ENCODE measurements at places on chromosomes 1 and 21.
A peak's percentile ranks its signal among the peaks of the same experiment; 100 is the strongest.

DNA sequence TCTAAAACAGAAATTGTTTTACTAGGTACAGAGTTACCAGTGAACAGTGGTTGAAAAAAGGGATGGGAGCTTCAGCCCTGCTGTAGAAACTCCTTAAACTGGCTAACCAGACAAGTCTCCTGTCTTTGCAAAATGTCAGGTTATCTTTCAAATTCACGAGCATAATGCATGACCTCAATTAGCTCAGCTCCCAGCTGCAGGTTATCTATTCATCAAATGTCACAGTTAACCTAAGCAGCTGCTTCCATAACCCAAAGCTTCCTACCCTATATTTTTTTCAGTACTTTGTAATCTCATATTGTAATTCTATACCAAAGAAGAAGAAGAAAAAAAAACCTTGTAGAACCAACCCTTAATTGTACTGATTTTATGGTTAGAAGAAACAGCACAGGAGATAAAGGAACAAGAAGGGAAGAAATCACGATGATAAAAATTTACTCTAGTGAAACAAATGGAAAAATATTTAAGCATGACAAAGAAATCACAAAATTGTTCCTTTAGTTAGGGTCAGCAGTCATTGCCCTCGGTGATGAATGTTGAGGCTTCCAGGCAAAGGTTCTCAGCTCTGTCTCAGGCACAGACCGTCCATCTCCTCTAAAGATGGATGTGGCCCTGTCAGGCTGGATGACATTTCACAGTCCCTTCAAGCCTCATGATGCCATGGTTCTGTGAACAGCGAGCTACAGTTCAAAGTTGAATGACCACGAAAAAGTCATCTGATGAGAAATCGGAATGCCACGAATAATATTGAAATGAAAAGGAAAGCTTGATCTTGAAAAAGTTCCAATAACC lies 95.9 kb downstream of the PLD5 start:
- no peaks in the 10 kb centered on the region for H3K27me3 ChIP-seq
- H3K36me3 ChIP-seq = no peaks in the 10 kb centered on the region
- no peak for DNase-seq
- H3K4me3 ChIP-seq = no peak overlapping the region
- H3K4me1 ChIP-seq = peaks cover 16% of the 10 kb centered on the region
- H3K27ac ChIP-seq = no peak overlapping the region

GRCh38 chr1:160064164-160064563 lies 5.8 kb downstream of the KCNJ10 start:
- peaks cover 27% of the 10 kb centered on the region for H3K27me3 ChIP-seq
- H3K4me1 ChIP-seq = peaks cover 37% of the 10 kb centered on the region
- no peak for DNase-seq
- H3K36me3 ChIP-seq = no peaks in the 10 kb centered on the region
- no peak overlapping the region for H3K27ac ChIP-seq
- no peak overlapping the region for H3K4me3 ChIP-seq

DNA sequence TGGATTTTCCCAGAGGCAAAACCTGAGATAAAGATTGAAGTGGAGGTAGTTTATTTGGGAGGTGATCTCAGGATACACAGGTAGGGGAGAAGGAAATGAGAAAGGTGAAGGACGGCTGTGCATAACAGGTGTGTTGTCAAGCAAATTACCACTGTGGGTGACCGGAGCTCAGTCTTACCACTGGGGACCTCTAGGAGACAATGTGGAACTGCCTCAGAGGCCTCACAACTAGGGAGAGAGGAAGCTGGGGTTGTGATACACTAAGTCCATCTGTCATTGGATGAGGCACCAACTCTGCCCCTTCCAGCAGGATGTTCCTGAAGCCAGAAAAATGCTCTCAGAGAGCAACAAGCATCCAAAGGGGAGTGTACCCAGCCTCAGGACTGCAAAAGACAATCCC lies 32.6 kb downstream of the GRIK3 start:
- no peaks in the 10 kb centered on the region for H3K36me3 ChIP-seq
- no peak overlapping the region for H3K4me3 ChIP-seq
- no peak overlapping the region for H3K27ac ChIP-seq
- H3K4me1 ChIP-seq = no peaks in the 10 kb centered on the region
- no peak for DNase-seq
- peaks cover 49% of the 10 kb centered on the region for H3K27me3 ChIP-seq

DNA sequence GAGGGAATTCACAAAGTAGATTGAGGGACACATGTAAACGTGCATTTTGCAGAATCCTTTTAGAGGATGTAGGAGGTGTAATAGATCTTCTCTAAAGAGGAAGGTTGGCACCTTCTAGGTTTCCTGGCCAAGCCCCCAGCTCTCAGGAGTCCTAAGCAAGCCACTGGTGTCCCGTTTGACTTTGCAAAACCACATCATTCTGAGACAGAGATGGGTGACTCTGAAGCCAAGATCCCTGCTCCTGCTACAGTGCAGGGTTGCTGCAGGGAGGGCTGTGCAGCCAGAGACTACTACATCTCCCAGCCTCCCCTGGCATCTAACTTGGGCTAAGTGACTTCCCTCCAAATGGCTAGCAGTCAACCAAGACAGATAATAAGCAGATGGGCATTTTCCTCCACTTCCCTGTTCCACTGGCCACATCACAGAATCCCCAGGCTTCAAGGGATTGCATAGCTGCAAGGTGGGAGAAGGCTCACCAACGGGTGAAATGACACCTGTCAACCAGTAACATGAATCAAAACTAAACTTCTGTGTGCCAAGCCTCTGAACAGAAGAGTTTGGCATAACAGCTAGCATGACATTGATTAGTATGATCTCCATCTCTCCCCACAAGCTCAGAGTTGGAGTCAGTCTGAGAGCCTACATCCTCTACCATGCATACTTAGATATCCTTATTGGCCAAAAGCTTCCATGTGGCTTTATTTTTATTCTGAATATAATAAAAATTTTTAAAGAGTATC lies 129.6 kb upstream of the COA6 start:
- H3K4me3 ChIP-seq = no peak overlapping the region
- no peaks in the 10 kb centered on the region for H3K4me1 ChIP-seq
- H3K27me3 ChIP-seq = peaks cover 12% of the 10 kb centered on the region
- DNase-seq = no peak
- no peak overlapping the region for H3K27ac ChIP-seq

DNA sequence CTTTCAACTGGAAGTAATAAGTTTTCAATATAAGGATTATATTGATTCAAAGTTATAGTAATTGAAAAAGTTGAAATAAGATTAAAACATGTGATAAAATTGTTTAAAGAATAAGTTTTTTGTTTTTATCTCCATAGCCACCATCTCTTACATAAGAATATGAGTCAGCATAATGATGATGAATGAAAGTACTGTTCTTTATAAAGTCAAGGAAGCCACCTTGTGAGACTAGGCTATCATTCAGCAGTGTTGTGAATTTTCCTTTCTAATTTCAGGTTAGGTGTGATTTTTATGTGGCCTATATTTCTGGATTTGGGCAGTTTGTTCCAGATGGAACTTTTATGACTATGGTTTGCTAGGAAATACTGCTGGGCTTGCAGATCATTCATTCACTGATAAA lies 22.4 kb upstream of the ASB17 start:
- no peaks in the 10 kb centered on the region for H3K27me3 ChIP-seq
- H3K27ac ChIP-seq = no peak overlapping the region
- H3K4me3 ChIP-seq = no peak overlapping the region
- H3K4me1 ChIP-seq = no peaks in the 10 kb centered on the region
- DNase-seq = no peak

DNA sequence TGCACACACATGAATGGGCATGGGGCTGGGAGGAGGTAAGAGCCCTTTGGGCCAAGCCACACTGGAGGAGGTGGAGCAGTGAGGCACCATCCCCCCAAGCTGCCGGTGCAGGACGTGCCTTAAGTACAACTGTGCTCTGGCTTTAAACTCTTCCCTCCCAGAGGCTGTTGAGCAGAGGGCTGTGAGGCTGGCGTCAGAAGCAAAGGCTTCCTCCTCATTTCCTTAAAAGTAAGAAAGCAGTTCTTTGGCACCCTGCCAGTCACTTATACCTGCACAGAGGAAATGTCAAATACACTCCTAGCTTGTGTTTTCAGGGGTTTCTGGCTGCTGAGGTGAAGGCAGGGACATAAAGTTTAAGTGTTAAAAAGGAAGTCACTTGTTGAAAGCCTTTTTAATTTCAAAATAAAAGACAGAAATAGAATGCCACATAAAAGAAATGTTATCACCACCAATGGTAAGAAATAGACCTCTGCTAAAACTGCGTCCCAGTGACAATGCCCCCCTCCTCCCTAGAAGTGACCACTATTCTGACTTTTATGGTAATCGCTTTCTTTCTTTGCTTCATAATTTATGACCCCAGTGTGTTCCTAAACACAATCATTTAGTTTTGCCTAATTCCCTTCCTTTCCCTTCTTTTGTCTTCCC lies 33.0 kb downstream of the LAMC2 start:
- H3K4me3 ChIP-seq = peak overlapping the region; percentile 47
- no peaks in the 10 kb centered on the region for H3K36me3 ChIP-seq
- DNase-seq = peak; percentile 24
- peaks cover 61% of the 10 kb centered on the region for H3K4me1 ChIP-seq
- peak overlapping the region; percentile 91 for H3K27ac ChIP-seq
